AG10803 (cell line): ENCODE measurements at places on chromosomes 11 and 22.

GRCh38 chr11:112637076-112637475, 324.1 kb upstream of the NCAM1 start:
- DNase-seq, result no peak

DNA sequence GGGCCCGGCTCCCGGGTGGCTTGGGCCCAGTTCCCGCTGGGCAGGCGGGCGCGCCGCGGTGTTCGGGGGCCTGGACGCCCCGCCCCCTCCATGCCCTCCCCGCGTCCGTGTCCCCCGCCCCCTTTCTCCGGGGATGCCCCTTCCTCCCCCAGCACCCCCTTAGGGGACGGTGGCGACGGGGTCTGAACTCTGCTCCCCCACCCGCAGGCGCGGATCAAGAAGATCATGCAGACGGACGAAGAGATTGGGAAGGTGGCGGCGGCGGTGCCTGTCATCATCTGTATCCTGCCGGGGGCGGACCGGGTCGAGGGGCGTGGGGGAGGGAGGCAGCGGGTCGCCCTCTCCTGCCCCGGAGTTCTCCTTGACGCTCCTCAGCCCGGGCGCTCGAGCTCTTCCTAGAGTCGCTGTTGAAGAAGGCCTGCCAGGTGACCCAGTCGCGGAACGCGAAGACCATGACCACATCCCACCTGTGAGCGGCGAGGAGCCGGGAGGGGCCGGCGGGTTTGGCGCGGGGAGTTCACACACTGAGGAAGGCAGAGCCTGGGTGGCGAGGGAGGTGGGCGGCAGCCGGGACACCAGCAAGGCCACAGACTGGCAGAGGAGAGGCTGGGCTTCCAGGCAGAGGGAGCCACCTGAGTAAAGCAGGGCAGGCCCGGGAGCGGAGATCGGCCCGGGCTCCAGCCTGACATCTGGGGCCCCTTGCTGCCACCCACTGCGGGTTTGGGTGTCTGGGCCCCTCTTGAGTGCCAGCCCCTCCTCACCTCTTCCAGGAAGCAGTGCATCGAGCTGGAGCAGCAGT, 546 bp downstream of the DRAP1 start:
- no peak for DNase-seq

DNA sequence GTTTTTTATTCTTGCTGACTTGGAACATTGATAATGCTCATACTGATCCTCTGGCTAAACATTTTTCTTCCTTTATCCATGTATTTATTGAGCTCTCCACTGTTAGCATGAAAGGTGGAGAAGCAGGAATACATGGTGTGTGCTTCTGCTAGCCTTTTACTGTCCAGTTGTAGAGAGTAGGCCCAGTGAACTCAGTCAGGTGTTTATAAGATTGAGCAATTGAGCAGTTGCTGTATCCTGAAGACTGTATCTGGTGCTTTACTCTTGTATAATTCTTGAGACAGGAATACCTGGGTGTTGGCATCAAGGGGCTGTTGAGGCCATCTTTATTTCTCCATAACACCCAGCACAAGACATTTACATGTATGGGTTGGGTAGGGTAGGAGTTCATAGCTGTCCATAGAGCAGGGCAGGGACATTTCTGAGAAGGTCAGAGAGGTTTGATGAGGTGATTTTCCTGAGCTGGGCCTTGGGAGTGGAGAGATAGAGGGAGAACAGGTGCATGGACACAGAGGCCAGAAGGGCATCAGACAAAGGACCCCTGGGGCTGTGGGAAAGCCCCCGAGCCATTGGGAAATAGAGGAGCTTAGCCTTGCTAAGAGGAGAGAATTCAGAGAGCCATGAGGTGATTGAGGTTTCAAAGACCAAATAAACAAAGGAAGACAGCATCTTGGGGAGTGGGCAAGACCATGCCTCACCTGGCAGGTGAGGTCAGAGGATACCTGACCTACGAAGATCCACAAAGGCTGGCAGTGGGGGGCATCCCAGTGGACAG, 155.5 kb downstream of the TEAD1 start:
- DNase-seq, result no peak

GRCh38 chr11:119024430-119025098, 6.0 kb downstream of the TRAPPC4 start:
- DNase-seq, result no peak

DNA sequence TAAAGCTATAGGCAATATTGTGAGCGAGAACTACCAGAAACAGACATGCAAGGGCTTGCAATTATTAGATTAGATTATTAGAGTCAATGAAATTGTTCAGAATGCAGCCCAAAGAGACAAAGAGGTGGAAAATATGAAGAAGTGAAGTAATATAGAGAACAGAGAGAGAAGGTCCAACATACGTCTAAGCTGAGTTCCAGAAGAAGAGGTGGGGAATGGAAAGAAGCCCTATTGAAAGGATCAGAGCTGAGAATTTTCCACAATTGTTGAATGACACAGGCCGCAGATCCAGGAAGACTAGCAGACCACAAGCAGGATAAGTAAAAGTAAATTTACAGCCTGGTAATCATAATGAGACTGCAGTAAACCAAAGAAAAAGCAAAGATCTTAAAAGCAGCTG, 93.2 kb downstream of the EXT2 start:
- no peak for DNase-seq

DNA sequence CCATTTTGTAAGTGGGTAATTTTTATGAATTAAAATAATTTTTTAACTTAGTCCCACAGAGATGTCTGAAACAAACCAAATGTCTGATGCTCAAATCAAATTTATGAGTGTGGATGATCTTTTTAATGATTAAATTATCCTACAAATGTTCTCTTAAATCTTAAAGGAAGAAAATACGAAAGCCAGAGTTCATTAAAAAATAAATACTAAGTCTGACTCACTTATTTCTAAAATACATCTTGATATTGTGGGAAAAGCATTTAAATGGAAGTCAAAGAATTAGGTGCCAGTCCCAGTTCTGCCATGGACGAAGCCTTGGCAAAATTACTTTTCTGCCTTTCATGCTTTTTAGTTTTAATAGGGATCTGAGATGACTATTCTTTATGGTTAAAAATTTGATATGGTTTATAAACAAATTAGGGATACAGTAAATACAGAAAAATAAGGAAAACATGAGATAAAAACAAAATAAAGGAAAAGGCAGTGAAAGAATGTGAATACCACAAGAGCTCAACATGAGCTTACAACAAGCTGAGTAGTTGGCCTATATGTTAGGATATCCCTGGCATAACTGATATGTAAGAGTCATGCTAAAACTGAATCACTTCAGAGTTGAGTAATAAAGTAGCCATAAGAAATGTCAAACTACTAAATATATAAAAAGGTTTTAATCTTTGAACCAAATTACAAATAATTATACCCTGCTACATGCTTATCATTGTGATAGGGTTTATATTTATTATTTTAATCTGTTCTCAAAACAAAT, 9.2 kb downstream of the CCDC34 start:
- DNase-seq, result peak; percentile 53

DNA sequence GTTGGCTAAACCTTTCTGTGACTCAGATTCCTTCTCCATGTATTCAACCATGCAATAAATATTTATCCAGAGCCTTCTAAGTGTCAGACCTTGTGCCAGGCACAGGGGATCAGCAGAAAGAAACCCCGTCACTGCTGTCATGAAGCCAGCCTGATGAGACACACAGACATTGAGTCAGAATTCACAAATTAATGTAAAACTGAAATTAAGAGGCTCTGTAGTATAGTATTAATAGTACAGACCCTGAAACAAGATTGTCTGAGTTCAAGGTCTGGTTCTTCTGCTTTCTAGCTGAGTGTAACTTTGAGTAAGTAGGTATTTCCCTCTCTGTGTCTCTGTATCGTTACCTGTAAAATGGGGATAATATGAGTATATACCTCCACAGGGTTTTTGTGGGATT, 46.9 kb downstream of the ME3 start:
- DNase-seq, result no peak

- no peak for DNase-seq
Measured at GRCh38 chr11:6385046-6385777, 5.1 kb upstream of the SMPD1 start.

GRCh38 chr11:74020539-74020938, 11.7 kb upstream of the UCP3 start:
- DNase-seq, result no peak

- DNase-seq, result peak; percentile 76
Measured at GRCh38 chr22:22752556-22753477, 108.4 kb downstream of the GGTLC2 start.

GRCh38 chr11:92697461-92698312, 271.8 kb upstream of the MTNR1B start:
- peak; percentile 20 for DNase-seq

DNA sequence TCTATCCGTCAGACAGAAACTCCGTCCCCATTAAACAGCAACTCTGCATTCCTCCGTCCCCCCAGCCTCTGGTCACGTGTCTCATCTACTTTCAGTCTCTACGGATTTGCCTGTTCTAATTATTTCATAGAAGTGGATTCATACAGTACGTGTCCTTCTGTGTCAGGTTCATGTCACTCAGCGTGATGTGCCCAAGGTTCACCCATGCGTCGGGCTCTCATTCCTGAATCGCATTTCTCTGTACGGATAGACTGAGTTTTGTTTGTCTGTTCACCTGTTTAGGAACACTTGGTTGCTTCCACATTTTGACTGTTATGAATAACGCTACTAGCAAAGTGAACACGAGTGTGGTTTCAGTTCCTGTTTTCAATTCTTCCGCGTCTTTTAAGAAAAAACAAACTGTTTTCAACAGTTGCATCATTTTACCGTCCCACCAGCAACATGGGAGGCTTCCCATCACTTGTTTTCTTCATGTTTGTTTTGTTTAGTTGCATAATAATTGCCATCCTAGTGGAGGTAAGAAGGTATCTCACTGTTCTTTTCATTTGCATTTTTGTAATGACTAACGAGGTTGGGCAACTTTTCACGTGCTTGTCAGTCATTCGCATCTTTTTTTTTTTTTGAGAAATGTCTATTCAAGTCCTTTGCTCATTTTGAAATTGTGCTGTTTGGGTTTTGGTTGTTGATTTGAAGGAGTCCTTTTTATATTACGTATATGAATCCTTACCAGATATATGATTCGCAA, 8.9 kb upstream of the NLRP6 start:
- DNase-seq, result peak; percentile 56

DNA sequence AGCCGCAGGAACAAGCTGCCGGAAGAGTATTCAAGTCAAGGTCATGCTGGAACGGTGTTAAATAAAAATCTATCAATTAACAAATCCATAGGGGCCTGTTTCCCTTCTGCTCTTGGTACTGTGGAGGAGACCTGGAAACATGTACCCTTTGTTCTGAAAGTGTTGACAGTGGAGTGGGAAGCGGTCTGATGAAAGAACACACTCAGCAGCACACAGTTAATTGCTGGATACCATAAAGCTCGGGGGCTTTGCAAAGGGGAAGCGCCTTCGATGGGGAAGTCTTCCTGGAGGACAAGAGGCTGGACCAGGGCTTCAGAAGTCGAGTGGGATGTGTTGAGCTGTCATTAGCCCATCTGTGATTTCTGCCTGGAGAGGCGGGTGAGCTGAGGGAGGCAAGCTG, 112.5 kb upstream of the CLPB start:
- no peak for DNase-seq

DNA sequence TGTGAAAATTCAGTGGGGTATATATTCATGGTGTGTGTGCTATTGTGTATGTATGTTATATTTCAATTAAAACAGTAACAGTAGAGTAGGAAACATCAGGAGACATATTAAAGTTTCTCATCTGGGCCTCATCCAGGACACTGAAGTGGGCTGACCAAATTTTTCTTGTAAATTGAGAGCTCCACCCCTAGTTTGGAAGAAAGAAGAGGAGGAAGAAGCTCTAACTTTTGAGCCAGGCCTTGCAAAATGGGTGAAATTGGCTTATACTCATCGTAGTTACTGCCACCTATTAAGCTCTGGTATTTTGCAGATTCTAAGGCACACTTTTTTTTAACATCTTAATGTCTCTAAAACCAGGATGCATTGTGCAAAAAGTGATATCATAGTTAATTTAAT, 33.7 kb downstream of the TSPAN18 start:
- no peak for DNase-seq

GRCh38 chr11:66956689-66957290, 1.4 kb downstream of the PC start:
- DNase-seq, result peak; percentile 61

- no peak for DNase-seq
Measured at GRCh38 chr11:128720522-128720985, 26.7 kb downstream of the FLI1 start.

DNA sequence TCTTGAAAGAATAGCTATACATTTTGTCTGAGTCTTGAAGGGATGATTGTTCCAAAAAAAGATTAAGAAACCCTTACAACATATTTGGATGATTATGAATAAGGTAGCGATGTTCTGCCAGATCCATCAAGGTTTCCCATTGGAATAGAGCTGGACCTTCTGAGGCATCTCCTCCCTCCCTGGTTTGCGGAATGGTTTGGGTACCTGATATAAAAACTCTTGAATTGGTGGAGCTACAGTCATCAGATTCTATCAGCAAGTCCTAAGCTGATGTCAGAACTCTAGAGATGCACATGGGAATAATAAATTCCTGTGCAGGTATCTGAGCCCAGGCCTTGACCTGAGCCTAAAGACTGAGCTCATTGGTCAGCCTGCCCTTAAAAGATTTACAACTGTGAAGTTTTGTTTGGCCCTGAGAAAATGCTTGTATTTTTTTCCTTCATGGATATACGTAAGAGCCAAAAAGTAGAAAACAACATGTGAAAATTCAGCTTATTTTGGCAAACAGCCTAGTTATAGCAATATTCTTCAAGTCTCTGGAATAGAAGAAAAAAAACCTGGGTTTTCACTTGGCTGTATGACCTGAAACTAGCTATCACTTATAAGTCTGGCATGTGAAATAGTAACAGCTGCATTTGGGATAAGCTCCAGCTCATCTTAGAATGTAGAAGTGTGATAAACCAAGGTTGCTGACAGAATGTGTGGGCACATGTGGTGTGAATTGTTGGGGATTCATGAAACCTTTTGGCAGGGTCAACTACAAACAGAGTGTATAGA, 265.7 kb upstream of the CTSC start:
- DNase-seq, result peak; percentile 70
